LNCaP clone FGC (cell line): ENCODE measurements at places on chromosomes 13 and 19.
A peak's percentile ranks its signal among the peaks of the same experiment; 100 is the strongest.

GRCh38 chr19:2365201-2365970, 5.3 kb downstream of the TMPRSS9 start:
- no peak for DNase-seq

DNA sequence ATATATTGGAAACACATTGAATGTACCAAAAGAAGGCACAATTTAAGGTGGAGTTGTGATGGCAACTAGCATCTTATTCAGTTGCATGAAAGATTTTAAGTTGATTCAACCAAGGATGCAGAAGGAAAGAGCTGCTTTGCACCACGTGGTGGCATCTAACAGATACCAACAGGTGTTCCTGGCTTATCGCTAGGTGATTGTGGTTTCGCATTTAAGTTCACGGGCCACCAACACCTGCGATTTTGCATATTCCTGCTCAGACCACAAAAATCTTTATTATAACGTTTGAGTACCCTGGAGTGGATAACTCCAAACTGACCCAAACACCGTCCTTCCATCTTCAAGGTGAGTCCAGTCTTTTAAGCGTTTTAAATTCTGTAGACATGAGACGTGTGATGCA, 45.3 kb downstream of the RGCC start:
- DNase-seq = no peak

DNA sequence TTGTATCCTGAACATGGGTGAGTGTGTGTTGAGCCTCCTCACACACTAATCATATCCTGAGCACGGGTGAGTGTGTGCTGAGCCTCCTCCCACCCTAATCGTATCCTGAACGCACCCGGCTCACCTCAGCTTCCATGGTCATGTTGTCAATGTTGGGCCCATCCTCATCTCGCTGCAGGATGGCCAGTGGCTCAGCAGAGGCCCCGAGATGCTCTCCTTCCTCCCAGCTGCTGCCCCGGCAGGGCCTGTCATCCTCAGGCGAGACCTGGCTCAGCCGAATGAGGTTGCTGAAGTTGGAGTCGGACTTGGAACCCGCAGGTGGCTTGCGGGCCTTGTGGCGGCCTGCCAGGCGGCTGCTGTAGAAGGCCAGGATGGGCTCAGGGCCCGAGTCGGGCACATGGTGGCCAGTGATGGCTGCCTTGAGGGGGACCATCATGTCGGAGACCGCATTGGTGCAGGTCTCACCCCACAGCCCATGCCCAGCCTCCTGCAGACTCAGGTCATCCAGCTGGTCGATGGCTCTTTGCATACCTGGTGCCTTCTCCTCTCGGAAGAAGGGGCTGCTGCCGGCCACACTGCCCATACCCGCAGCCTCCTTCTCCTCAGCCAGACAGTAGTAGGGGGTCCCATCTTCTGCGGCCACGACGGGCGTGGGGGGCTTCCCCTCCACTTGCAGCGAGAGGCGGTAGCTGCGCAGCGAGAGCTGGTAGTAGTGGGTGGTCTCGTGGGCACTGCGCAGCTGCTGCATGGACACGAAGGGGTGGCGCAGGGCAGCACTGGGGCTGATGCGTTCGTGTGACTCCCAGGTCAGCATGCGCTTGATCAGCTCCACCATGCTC, 9.6 kb downstream of the HIPK4 start:
- no peak for DNase-seq

DNA sequence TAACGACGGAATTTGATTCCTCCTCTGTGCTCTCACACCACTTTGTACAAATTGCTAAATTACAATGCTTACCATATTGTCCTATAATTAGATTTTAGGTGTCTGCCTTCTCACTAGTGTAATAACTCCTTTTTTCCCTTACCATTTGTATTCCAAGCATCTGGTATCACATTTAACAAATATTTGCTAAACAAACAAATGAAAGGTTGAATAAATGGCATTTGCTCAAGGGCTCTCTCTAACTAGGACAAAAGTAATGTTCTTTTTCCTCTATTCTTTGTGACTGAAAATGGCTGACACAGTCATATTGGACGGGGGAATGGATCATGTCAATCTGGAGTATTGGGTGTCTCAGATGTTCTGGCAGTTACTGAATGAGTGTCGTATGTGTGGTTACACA, 99.7 kb downstream of the ENOX1 start:
- DNase-seq = no peak

GRCh38 chr13:40069173-40070044, 413.9 kb downstream of the COG6 start:
- peak; percentile 21 for DNase-seq

GRCh38 chr19:3450796-3451411, 29.4 kb downstream of the SMIM24 start:
- DNase-seq = no peak

DNA sequence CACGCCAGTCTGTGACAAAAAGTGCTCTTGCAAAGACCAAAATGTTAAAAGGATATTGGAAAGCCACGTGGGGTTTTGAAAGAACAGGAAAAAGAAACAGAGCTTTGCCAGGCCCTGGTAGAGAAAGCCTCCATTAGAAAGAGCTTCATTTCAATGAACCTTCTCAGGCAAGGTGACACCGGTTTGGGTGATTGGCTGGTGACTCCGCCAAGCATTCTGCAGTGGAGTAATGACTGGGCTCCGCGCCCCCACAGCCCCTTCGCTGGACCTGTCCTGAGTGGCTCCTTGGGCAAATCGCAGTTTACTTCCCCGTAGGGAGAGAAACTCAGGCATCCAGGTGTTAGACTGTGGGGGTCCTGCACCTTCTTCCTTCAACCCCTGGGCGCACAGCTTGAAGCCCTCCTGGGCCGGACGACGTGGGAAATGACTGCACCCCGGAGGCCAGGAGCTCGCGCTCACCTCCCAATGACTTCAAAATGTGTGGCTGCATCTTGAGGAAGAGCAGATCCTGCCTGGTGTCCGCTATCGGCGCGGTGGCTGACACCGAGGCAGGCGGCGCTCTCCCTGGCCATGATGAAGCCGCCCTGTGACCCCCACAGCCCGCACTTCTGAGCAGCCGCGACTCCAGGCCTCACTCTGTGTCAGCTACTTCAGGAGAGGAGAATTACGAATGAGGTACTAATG, 444.6 kb upstream of the SGCG start:
- DNase-seq = no peak

DNA sequence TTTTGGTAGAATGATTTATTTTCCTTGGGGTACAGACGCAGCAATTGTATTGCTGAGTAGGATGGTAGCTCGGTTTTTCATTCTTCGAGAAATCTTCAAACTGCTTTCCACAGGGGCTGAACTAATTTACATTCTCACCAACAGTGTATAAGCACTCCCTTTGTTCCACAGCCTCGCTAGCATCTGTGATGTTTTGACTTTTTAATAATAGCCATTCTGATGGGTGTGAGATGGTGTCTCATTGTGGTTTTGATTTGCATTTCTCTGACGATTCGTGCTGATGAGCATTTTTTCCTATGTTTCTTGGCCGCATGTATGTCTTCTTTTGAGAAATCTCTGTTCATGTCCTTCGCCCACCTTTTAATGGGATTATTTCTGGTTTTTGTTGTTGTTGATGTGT, 54.8 kb upstream of the UQCRFS1 start:
- no peak for DNase-seq

- no peak for DNase-seq
These were observed 16.3 kb downstream of the TECR start for GRCh38 chr19:14545716-14546082.

DNA sequence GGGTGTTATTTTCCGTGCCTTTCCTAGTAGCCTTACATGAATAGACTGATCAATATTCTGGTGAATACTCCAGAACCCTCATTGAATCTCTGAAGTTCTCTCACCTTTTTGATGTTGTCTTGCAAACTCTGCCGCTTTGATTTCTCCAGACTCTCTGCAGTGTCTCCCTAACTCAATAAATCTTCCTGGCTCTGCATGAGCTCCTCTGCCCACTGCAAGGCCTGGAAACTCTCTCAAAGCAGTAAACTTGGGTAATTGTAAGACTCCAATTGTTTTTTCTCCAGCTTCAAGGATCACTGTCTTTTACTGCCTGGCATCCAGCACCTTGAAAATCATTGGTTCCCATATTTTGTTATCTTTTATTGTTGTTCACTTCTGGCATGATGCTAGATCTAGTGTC, 198.4 kb downstream of the GPC5 start:
- DNase-seq = no peak

DNA sequence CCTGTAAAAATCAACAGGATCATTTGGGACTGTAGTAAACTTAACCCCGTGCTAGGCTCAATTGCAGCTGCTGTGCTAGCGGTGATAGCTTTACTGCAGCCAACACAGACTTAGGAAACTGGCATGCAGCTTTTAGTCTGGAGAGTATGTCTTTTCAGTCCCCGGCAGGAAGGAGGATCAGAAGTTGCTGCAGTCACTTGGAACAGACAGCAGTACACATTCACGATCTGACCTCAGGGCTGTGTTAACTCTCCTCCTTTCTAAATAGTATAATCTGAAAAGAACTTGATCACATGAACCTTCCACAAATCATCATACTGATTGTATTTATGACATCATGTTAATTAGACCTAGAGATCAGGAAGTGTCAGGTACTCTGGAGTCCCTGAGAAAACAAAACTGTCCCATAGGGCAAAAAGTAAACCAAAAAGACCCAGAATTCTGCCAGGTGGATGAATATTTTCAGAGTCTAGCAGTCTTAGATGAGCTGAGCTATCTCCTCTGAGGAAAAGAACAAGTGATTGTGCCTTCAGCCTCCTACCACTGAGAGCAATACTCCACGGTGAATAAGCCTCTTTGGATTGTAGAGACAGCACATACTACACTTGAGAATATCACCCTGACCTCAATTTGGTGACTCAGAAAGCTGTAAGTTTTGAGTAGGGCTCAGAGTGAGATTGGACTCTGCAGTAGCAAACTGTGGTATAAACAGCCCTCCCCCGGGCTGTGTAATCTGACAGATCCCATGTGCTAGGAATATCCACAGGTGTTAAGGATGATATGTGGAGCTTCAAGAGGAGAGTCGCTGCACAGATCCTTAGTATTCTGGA, 181.0 kb upstream of the GPR12 start:
- no peak for DNase-seq

DNA sequence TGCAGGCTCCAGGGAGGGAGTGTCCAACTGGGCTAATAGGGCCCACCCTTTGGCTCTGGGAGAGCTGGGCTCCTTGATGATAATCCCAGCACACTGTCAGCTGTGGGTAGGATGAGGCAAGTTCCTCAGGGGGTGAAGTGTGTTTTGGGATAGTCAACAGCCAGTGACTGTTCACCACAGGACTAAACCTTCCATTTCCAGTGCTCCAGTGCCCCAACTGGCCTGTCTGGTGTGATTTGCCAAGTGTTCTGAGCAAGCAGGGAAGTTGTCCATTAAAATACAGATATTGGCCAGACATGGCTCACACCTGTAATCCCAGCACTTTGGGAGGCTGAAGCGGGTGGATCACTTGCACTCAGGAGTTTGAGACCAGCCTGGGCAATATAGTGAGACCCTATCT, 150.9 kb downstream of the TM9SF2 start:
- peak; percentile 40 for DNase-seq

DNA sequence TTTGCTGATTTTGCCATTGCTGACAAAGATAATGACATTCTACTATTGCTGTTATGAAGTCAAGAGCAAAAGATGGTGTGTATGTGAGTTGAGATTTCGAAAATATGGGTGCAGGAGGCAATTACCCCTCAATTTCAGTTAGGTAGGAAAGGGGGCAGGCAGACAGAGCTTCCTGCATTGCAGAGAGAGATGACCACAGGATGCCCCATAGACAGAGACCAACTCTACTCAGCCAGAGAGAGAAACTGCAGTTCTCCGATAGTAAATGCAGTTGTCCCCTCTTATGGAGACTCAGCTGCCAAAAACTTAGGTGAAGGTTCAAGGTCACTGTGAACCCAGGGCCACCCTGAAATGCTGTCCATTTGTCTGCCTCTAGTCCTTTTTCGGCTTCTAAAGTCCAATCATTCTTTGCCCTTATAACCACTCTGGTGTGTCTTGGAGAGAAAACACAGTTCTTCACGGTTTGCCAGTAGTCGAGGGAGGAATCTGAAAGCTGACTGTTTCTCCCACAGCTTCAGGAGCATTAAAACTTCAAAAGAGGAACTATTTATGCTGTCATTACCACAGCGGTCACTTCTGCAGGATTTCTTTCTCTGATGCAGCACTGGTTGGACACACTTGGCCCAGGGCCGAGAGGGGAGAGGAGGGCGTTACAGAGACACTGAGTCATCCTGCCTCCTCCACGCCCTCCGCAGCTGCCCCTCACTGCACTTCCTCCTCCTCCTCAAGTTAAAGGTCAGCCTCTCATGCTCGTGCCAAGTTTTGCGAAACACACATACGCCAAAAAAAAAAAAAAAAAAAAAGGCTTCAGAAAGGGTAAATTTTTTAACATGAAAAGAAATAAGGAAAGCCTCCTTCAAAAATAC, 264.3 kb downstream of the FOXO1 start:
- DNase-seq = no peak

DNA sequence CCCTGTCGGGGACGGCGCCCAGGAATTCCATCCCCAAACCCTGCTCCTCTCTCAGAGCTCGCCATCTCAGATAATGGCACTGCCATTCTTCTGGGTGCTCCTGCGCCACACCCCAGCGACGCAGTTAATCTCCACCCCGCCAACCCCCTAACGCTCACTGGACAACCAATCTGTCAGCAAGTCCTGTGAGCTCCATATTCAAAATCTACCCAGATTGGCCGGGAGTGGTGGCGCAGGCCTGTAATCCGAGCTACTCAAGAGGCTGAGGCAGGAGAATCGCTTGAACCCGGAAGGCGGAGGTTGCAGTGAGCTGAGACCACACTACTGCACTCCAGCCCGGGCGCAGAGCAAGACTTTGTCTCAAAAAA, 18.6 kb downstream of the FCGBP start:
- DNase-seq = no peak

DNA sequence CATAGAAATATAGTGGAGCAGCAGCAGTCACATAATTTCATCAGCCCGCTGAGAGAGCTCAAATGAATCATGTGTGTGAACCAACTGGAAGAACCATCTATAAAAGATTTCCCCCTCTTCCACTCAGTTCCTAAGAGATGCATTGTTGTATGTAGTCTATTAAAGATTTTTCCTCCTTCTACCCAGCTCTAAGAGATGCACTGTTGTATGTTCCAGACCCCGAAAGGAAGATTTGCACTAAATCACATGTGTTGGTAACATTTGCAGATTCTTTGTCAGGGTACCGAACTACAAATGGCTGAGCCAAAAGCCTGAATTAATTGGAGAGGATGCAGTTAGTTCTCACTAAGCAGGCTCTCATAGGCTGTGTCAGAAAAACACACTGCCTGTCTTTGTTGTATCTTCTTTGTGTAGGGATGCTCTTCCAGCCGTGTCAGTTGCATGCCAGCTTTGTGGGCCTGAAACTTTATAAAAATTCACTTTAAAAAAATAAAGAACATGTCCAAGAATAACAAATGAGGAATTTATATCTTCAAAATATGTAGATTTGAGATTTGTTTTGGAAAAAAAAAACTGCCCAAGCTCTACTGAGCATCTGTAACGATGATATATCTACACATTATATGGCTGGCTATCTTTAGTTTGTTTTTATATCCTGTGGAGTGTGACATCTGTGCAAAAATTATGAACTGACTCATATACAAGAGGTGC, 223.1 kb downstream of the MZT1 start:
- no peak for DNase-seq

GRCh38 chr19:43300206-43300605, 30.9 kb upstream of the PSG9 start:
- DNase-seq = no peak

GRCh38 chr13:45807520-45808099, 43.9 kb downstream of the SIAH3 start:
- peak; percentile 31 for DNase-seq
